ENCODE measurements at places on chromosomes 7 and 10.
A peak's percentile ranks its signal among the peaks of the same experiment; 100 is the strongest.

GRCh38 chr10:52632591-52632990, 140.0 kb downstream of the MBL2 start:
- no peak for DNase-seq

GRCh38 chr7:156219307-156220077, 407.2 kb upstream of the SHH start:
- no peak for DNase-seq

- no peak for DNase-seq
Measured at GRCh38 chr7:156612930-156613329, 27.6 kb upstream of the RNF32 start.

GRCh38 chr7:38411404-38411803, 138.0 kb upstream of the TARP start:
- no peak for DNase-seq

- no peak for DNase-seq
Measured at GRCh38 chr7:121853307-121853706, 19.7 kb upstream of the PTPRZ1 start.

DNA sequence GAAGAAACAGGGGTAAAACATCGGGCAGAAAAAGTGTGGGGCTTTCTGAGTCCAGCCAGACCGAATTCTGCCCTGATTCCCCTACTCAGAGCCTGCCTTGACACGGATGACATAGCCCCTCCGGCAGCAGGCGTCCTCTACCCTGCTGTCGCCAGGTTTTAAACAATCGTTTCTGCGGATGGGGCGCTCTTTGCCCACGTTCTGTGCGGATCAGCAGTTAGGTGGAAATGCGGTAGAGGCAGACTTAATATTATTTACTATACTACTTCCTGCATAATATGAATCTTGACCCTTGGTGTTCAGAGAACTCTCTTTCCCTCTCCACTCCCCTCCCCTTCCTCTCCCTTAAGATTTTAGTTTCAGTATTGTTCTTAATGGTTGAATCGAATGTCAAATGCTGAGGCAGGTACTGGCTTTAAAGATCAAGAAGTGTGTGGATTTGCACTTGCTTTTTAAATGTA, 2.4 kb downstream of the GATA3 start:
- DNase-seq = no peak

GRCh38 chr7:101308245-101309085, 13.1 kb downstream of the IFT22 start:
- DNase-seq = no peak

- DNase-seq = peak; percentile 12
Measured at GRCh38 chr10:77643795-77644468, 6.3 kb upstream of the KCNMA1 start.

DNA sequence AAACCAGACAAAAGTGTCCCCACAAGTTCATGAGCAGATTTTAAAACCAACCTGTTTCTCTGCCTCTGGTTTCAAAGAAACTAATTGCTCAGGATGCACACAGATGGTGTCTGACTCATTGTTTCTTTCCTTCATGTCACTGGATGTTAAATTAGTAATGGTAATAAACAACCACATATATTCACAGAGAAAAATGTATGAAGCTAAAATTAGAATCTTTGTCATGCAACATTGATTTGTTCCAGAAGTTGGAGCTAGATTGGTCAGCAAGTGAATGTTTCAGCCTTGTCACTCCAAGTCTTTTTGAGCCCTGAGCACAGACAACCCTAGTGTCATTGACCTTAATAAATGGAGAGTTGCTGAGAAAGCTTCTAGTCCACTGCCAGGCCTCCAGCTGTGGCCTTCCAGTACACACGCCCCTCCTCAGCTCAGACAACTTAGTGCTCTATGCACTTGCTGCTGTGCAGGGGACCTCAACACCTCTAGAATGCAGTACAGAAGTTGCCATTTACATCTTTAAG, 175.9 kb downstream of the CCDC71L start:
- DNase-seq = no peak

DNA sequence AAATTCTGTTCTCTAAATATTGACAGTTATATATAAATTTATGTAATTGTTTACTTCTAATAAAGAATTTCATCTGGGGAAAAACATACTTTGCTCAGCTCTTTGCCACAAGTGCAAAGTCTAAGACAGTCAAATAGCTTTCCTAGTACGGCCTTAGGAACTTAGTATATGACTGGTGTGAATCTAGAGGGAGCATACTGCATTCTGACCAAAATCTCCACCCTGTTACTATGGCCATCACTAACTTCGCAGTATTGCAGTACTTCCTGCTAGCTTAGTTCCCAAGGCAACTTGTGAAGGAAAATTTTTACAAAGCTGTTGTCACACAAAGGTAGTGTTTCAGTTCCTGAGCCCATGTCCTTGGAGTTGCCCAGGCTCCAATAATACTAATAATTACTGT, 181.5 kb downstream of the CFTR start:
- no peak for DNase-seq

DNA sequence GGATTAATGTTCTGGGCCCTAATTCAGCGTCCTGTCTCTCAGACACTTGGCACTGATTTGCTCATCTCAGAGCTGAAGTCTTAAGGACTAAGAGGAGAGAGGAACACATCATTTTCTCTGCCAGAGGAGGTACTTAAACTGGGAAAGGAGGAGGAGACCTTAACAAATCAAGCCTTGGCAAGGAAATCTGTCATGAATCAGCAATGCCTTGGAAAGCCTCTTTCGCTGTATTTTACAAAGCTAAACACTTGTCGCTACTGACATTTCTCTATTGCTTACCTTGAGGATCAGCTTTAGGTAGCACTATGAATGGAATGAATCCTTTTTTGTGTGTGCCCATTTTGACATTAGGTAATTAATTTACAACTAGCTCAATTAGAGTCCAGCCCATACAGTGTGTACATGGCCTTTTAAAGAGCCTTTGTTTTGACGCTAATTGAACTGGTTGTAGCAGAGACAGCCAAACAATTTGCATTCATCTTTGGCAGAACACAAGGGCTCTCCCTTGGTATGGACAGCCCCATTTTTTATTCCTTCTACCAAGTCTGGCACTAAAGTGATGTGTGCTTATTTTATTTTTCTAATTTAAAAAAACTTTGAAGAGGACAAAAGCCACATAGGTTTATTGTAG, 37.4 kb downstream of the AUTS2 start:
- no peak for DNase-seq

DNA sequence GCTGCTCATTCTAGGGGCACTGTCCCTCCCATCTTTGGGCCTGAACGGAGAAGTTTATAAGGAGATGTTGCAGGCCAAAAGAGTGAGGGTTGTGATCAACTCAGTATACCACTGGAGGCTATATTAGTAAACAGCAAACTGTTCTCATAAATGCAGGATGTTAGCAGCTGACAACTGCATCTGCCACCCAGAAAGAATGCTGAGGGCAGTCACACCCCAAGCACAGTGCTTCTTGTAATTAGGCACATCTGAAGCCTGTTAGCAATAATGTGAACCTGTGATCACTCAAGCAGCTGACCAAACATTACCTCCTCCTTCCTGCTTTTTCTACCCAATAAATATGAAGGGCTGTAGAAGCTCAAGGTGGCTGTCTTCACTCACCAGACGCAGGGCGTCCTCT, 38.4 kb upstream of the ZNF138 start:
- DNase-seq = no peak

DNA sequence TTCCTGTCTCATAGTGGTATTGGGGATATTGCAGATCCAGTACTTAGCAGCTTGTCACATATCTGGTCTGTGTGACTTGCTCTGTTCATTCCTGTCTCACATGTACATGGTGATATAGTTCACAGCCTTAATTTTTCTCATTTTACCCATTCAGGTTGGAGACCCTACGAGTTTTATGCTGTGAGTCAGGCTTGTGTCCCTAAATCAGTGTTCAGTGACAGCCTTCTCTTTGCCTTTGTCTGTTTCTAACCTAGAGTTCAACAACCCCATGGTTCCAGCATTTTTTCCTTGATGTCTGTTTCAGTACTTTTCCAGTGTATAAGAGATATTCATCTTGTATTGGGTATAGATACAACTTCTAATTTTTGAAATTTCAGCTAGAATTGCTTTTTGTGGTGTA, 1016.2 kb downstream of the LRMDA start:
- no peak for DNase-seq

- DNase-seq = peak; percentile 7
Measured at GRCh38 chr10:21675157-21675796, 141.2 kb downstream of the MLLT10 start.

- DNase-seq = peak; percentile 38
Measured at GRCh38 chr7:3094701-3095445, 51.2 kb upstream of the CARD11 start.

DNA sequence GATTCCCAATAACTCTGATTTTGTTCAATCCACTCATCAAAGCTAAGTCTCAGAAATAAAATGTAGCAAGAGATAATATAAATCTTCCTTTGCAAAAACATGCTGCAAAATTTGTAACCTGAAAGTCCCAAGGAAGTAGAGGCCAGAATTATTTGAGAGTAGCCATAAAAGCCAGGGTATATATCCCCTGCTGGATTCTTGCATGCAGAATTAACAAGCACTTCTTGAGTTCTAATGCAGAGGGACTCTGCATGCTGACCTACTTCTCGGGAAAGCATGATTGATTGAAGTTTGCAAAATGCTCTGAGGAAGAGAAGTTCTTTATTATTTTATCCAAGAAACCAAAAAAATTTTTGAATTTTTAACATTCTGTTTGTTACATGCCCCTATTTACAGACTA, 121.6 kb downstream of the THSD7A start:
- no peak for DNase-seq

- no peak for DNase-seq
Measured at GRCh38 chr7:127447326-127447945, 54.9 kb upstream of the ZNF800 start.

DNA sequence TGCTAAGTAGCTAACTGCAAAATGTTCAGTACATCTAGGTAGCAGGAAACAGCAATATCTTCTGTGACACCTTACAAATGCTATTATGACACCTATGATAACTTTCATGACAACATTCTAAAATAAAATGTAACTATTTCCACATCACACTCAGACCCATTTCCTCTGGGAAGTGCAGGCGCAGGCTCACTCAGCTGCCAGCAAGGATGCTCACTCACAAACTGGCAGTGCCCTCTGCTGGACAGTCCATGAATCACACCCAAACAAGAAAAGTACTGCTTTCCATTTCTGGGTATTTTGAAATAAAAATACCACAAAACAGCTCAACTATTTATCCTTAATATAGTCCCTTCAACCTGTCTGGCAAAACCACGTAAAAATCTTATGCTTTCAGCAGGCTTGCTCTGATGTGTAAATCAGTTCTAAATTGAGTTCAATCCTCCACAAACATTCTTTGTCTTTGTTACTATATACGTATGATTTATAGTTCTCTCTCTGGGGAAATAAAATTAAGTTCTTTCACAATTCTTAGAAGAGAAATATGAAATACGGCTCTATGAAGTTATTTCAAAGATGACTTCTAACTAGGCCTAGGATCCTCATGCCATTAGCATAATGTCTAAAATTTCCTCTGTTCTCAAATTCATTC, 176.6 kb downstream of the PARD3 start:
- peak; percentile 42 for DNase-seq

GRCh38 chr10:28587970-28588290, 55.0 kb downstream of the WAC start:
- no peak for DNase-seq

GRCh38 chr10:32417911-32418547, 27.9 kb upstream of the CCDC7 start:
- no peak for DNase-seq

- DNase-seq = no peak
Measured at GRCh38 chr10:16663444-16663843, 141.8 kb upstream of the C1QL3 start.

GRCh38 chr7:139871820-139872219, 42.8 kb downstream of the TBXAS1 start:
- no peak for DNase-seq

- DNase-seq = no peak
Measured at GRCh38 chr10:31604096-31604495, 285.1 kb downstream of the ZEB1 start.

DNA sequence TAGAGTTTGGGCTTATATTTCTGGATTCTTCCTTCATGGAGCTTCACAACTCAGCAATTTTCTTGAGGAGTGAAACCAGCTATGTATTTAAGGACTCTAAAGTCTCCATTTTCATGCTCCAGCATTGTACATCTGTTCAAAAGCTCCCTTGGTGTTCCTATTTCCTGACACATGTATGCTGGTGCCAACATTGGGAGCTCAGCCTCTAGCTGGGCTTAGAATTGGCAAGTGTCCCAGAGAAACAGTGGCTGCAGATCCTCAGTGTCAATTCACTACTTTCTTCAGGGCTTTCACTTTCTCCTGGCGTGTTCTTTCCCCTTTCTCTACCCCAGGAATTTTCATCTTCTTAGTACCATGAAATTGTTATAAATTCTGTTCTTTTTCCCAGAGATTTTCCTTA, 103.1 kb downstream of the ZNF467 start:
- DNase-seq = peak; percentile 38

DNA sequence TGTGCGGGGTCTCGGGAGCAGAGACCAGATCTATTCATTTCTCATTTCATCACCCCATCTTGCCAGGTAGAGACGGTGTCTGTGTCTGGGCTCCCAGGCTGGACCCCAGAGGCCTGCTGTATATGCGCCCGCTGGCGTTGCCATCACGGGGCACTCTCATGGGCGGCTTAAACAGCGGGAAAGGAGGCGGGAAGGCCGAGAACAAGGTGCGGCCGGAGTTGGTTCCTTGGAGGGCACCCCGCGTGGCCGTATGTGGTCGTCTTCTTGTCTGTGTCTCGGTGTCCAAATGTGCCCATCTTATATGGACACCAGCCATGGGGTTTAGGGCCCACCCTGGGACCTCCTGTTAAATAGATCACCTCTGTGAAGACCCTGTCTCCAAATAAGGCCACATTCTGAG, 2.1 kb upstream of the CFAP46 start:
- no peak for DNase-seq

DNA sequence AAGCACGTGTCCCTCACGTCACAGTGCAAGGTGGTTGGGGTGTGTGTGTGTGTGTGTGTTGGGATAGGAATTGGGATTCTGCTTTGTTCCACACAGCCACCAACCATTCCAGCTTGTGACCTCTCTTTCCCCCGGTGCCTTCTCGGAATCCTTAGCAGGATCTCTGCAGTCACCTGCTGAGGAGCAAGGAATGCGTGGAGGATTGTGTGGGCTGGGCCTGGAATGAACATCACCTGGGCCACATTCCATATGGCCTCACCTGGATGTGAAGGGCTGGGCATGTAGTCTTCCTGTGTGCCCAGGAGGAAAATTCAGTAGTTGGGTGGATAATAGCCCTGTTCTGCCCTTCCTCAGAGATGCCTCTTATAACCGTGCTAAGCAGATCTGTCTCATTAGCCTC, 113.8 kb downstream of the CHN2 start:
- no peak for DNase-seq

- DNase-seq = no peak
Measured at GRCh38 chr10:73802276-73802991, 9.0 kb downstream of the NDST2 start.

GRCh38 chr10:50929670-50930069, 44.2 kb upstream of the A1CF start:
- DNase-seq = no peak

- no peak for DNase-seq
Measured at GRCh38 chr7:2149672-2150444, 82.9 kb downstream of the MAD1L1 start.

DNA sequence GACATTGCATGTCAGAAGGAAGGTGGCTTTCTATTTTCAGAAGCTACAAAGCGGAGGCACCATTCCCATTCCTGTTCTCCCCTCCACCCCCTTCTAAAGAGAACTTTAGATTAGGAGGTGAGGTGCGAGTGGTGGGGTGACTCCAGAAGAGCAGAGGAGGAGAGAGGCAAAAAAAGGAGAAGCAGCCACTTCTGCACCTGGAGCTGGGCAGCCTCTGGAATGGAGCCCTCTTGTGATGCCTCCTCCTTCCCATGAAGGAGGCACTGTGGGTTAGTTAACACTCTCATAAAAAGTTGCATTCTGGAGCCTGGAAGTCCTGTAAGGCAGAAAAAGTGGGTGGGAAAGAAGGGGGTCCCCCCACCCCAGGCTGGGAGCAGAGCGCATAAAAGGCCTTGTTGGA, 4.8 kb downstream of the PTF1A start:
- DNase-seq = no peak
